ENCODE measurements at places on chromosomes 7 and 10. TPM values are rescaled to one million over a fixed set of nuclear protein-coding genes. Genes with fewer than 3 reads are reported as not detected.

IFIT5 gene
- 35.5 TPM for total RNA-seq

SPDYE11 gene
- not detected for total RNA-seq

NUP42 gene
- total RNA-seq = 67.8 TPM

MYL7 gene
- not detected for total RNA-seq

LAMB4 gene
- total RNA-seq = 0.19 TPM
